Glutamatergic neuron (in vitro differentiated cells): ENCODE measurements at places on chromosomes 3 and 15. TPM values are rescaled to one million over a fixed set of nuclear protein-coding genes. Genes with fewer than 3 reads are reported as not detected.

LMOD3 gene
- not detected for total RNA-seq

VILL gene
- total RNA-seq = 3.2 TPM

FAM174B gene
- total RNA-seq = 8.6 TPM

BUB1B gene
- 16.5 TPM for total RNA-seq

RASSF1 gene
- total RNA-seq = 27.8 TPM

DNA sequence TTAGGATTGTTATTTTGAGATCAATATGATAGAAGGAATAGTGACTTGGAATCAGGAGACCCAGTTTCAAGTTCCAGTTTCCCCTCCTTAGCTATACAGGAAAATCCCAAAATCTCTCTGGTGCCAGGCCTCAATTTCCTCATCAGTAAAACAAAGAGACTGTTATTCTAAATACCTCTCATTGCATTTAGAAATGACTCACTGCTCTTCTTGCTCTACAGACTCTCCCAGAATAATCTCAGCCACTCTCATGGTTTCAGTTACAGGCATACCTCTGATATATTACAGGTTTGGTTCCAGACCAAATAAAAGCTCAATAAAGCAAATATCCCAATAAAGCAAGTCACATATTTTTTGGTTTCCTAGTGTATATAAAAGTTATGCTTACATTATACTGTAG is 28.3 kb downstream of the IMPG2 start:
- no peak overlapping the region for H3K4me3 ChIP-seq
- peaks cover 3% of the 10 kb centered on the region for H3K36me3 ChIP-seq
- H3K4me1 ChIP-seq = no peaks in the 10 kb centered on the region
- DNase-seq = no peak
- H3K27me3 ChIP-seq = peaks cover 2% of the 10 kb centered on the region

DNA sequence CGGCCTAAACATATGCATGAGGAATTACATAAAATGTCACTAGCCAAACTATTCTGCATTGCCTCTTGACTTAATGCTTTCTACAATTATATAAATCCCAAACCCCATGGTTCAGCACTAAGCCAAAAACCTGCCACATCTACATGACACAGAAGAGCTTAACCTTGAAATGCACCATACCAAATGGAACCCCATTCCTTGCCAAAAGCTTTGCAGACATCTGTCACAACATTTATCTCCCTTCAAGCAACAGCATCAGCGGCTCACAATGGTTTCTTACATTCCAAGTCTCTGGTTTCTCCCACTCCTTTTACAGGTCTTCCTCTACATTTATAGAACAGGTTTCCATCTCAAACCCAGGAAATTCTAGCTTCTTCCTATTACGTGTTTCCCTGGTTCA is 58.4 kb upstream of the GYG1 start:
- H3K36me3 ChIP-seq = no peaks in the 10 kb centered on the region
- no peaks in the 10 kb centered on the region for H3K27me3 ChIP-seq
- H3K4me1 ChIP-seq = no peaks in the 10 kb centered on the region
- H3K27ac ChIP-seq = no peak overlapping the region
- H3K4me3 ChIP-seq = no peak overlapping the region

DNA sequence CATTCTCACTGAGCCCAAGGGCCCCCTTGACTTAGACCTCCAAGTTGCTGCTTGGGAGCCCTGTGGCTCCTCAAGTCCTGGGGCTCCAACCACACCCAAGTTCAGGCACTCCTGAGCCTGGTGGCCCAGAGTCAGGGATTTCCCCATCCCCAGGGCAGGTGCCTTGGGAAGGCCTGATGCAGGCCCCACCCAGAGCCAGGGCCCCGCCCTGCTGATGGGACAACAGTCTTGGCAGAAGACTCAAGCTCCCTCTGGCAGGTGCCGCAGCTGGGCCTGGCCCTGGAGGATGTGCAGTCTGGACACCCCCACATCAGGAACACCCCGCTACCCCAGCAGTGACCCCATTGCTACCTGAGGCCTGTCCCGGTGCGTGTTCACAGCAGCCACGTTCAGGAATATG is 17.7 kb upstream of the SHISA5 start:
- H3K27ac ChIP-seq = no peak overlapping the region
- DNase-seq = no peak
- H3K4me1 ChIP-seq = no peaks in the 10 kb centered on the region
- H3K36me3 ChIP-seq = no peaks in the 10 kb centered on the region
- no peak overlapping the region for H3K4me3 ChIP-seq

GRCh38 chr3:11379238-11379823 is 107.1 kb downstream of the ATG7 start:
- no peak overlapping the region for H3K4me3 ChIP-seq
- no peak for DNase-seq
- no peaks in the 10 kb centered on the region for H3K36me3 ChIP-seq
- peaks cover 7% of the 10 kb centered on the region for H3K4me1 ChIP-seq

DNA sequence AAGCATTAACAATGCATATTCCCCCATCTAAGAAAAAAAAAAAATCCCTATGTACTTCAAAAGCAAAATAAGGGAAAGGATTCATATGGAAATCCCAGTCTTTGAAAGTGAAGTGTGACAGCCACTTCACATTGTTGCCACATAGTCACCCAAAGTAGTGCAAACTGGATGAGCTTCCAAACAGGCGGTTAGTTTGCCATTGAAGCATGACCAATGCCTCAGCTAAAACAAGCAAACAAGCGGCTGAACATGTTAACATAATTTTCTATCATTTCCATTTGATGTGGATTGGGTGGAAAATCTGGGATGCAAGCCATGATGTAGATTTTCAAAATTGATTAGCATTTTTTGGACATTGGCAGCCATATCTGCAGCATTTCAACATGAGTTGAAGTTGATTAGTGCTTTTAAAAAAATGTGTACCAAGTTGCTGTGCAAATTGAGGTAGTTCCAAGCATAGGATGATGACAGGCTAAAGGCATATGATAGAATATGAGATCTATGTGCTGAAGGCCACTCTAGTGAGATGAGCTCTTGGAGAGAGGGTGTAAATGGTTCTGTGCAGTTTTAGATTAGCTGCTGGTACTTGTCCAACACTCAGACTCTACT is 405.2 kb downstream of the NR2F2 start:
- DNase-seq = no peak
- no peaks in the 10 kb centered on the region for H3K36me3 ChIP-seq
- H3K4me1 ChIP-seq = peaks cover 13% of the 10 kb centered on the region
- no peaks in the 10 kb centered on the region for H3K27me3 ChIP-seq

DNA sequence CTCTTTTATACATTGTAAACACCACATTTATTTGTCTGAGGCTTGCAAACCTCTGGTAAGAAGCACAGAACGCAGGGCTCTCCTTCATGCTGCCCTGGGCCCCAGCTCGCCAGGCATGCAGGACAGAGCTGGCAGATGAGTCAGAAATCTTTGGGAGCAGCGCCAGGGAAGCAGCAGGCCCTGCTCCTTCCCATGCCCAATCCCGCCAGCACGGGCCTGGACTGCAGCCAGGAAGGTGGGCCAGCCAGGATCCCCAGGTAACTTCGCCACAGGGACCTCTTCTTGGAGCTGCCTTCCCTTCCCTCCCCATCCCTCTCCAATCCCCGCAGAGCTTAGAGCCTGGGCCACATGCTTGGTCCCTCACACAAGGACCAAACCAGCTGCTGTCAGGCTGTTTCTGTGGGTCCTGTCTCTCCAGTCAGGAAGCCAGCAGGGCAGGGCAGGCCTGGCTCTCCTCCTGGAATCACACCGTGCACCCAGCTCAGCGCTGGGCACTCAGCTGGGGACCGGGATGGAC is 8.8 kb downstream of the STOML1 start:
- H3K4me3 ChIP-seq = no peak overlapping the region
- DNase-seq = no peak
- peaks cover 5% of the 10 kb centered on the region for H3K36me3 ChIP-seq
- no peak overlapping the region for H3K27ac ChIP-seq

- peaks cover 7% of the 10 kb centered on the region for H3K36me3 ChIP-seq
- no peak overlapping the region for H3K27ac ChIP-seq
- peaks cover 2% of the 10 kb centered on the region for H3K27me3 ChIP-seq
- H3K4me1 ChIP-seq = no peaks in the 10 kb centered on the region
- DNase-seq = no peak
- no peak overlapping the region for H3K4me3 ChIP-seq
These were observed 239.0 kb downstream of the ZNF621 start for GRCh38 chr3:40763807-40764206.

GRCh38 chr3:196996454-196997265 is 28.0 kb upstream of the PIGZ start:
- H3K27ac ChIP-seq = no peak overlapping the region
- no peak overlapping the region for H3K4me3 ChIP-seq
- peaks cover 7% of the 10 kb centered on the region for H3K27me3 ChIP-seq
- DNase-seq = no peak
- H3K4me1 ChIP-seq = peaks cover 12% of the 10 kb centered on the region
- H3K36me3 ChIP-seq = no peaks in the 10 kb centered on the region
